CD4-positive, alpha-beta memory T cell (primary cell): ENCODE measurements at places on chromosomes 16 and 17.

GRCh38 chr17:12547831-12548230, 117.9 kb upstream of the MYOCD start:
- no peak for DNase-seq
- H3K36me3 ChIP-seq = no peaks in the 10 kb centered on the region
- no peak overlapping the region for H3K27ac ChIP-seq
- no peaks in the 10 kb centered on the region for H3K27me3 ChIP-seq
- no peaks in the 10 kb centered on the region for H3K4me1 ChIP-seq
- no peak overlapping the region for H3K4me3 ChIP-seq

- DNase-seq = no peak
- H3K4me3 ChIP-seq = no peak overlapping the region
- H3K27me3 ChIP-seq = no peaks in the 10 kb centered on the region
- H3K36me3 ChIP-seq = no peaks in the 10 kb centered on the region
These were observed 229.0 kb downstream of the SNX29 start for GRCh38 chr16:12205378-12206097.

DNA sequence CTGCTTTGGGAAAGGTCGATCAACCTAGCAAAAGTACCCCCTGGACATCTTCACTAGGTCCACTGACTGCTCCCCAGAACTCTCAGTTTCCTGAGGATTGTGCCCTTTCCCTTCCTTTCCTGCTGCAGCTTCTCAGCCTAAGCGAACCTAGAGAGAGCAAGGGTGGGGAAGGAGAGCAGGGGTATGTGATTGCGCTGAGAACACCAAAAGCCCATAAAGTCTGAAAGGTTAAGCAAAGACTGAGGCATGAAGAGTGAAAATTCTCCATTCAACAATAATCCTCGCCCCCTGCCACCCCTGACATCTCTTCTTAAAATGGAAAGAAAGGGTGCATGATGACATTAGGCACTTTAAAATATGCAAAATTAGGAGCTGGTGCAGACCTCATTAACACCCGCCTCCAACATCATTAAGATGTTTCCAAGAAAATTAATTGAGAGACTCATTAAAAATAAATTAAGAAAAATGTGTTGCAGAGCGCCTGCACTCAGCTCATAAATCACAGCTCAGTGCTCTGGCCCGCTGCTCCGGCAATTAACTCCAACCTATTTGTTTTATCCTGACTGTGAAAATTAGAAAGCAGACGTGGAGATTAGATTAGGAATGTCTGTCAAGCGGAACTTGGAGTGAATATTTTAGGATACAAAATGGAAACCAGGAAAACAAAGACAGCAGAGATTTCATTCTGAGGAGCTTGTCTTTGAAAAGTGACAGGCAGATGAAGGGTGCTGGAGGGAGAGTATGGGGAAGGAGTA, 49.1 kb upstream of the PMFBP1 start:
- H3K27ac ChIP-seq = no peak overlapping the region
- no peak overlapping the region for H3K4me3 ChIP-seq
- no peak for DNase-seq
- H3K27me3 ChIP-seq = no peaks in the 10 kb centered on the region
- H3K4me1 ChIP-seq = no peaks in the 10 kb centered on the region
- H3K36me3 ChIP-seq = no peaks in the 10 kb centered on the region

GRCh38 chr16:81700071-81700779, 78.9 kb upstream of the PLCG2 start:
- DNase-seq = no peak
- H3K27ac ChIP-seq = no peak overlapping the region
- no peaks in the 10 kb centered on the region for H3K4me1 ChIP-seq

DNA sequence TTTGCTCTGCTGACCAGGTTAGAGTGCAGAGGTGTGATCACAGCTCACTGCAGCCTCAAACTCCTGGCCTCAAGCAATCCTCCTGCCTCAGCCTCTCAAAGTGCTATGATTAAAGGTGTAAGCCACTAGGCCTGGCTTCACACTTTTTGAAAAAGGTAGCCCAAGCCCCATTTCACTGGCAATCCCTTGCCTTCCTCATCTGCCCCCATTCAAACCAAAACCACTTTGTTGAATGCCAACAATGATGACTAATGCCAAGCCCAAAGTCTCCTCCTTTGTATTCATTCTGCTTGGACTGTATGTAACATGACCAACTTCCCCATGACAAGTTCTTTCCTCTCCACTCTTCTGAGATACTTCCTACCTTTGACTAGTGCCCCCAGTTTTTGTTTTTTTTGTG, 33.1 kb downstream of the N4BP1 start:
- no peaks in the 10 kb centered on the region for H3K36me3 ChIP-seq
- no peaks in the 10 kb centered on the region for H3K27me3 ChIP-seq
- H3K27ac ChIP-seq = no peak overlapping the region
- no peak overlapping the region for H3K4me3 ChIP-seq
- DNase-seq = no peak

GRCh38 chr17:4940555-4941318, 669 bp downstream of the RNF167 start:
- peaks cover 65% of the 10 kb centered on the region for H3K4me1 ChIP-seq
- no peaks in the 10 kb centered on the region for H3K27me3 ChIP-seq
- H3K4me3 ChIP-seq = peak overlapping the region; percentile 99
- H3K27ac ChIP-seq = peak overlapping the region; percentile 81
- H3K36me3 ChIP-seq = peaks cover 38% of the 10 kb centered on the region

GRCh38 chr16:88880226-88881006, 14.0 kb upstream of the PABPN1L start:
- H3K27me3 ChIP-seq = no peaks in the 10 kb centered on the region
- DNase-seq = no peak
- H3K4me1 ChIP-seq = no peaks in the 10 kb centered on the region
- no peaks in the 10 kb centered on the region for H3K36me3 ChIP-seq
- H3K4me3 ChIP-seq = no peak overlapping the region

- H3K27ac ChIP-seq = no peak overlapping the region
- no peak overlapping the region for H3K4me3 ChIP-seq
- H3K27me3 ChIP-seq = no peaks in the 10 kb centered on the region
- H3K36me3 ChIP-seq = no peaks in the 10 kb centered on the region
- H3K4me1 ChIP-seq = no peaks in the 10 kb centered on the region
These were observed 400.1 kb upstream of the ERCC4 start for GRCh38 chr16:13519871-13520270.

DNA sequence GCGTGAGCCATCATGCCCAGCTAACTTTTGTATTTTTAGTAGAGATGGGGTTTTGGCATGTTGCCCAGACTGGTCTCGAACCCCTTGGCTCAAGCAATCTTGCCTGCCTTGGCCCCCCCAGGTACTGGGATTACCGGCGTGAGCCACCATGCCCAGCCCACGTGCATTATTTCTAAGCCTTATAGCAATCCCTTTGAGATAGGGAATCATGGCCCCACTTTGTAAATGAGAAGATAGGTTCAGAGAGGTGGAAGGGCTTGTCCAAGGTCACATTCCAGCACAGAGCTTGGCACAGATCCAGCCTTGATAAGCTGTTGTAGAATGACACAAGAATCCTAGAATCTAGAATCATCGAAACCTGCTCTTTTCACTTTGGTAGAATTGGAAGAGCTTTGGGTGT, 4.2 kb upstream of the PYCARD start:
- H3K27me3 ChIP-seq = no peaks in the 10 kb centered on the region
- peaks cover 11% of the 10 kb centered on the region for H3K4me1 ChIP-seq
- H3K27ac ChIP-seq = no peak overlapping the region
- no peaks in the 10 kb centered on the region for H3K36me3 ChIP-seq

DNA sequence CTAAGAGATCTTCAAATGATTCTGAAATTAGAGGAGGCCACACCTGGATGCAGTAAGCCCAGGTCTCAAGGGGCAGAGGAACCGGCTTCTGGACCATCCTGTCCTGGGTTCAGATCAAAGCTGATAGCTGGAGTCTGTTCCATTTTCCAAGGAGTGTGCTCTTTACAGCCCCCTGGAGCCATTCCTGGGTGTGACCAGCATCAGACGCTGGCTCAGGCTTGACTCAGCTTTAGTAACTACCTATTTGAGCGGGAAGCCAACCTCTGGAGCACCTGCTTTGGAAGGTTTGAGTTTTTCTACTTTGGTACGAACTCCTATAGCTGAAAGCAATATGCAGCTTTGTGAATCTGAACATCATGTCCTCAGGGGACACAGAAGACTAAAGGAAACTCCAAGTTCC, 12.9 kb upstream of the BBS2 start:
- DNase-seq = no peak
- no peaks in the 10 kb centered on the region for H3K4me1 ChIP-seq

DNA sequence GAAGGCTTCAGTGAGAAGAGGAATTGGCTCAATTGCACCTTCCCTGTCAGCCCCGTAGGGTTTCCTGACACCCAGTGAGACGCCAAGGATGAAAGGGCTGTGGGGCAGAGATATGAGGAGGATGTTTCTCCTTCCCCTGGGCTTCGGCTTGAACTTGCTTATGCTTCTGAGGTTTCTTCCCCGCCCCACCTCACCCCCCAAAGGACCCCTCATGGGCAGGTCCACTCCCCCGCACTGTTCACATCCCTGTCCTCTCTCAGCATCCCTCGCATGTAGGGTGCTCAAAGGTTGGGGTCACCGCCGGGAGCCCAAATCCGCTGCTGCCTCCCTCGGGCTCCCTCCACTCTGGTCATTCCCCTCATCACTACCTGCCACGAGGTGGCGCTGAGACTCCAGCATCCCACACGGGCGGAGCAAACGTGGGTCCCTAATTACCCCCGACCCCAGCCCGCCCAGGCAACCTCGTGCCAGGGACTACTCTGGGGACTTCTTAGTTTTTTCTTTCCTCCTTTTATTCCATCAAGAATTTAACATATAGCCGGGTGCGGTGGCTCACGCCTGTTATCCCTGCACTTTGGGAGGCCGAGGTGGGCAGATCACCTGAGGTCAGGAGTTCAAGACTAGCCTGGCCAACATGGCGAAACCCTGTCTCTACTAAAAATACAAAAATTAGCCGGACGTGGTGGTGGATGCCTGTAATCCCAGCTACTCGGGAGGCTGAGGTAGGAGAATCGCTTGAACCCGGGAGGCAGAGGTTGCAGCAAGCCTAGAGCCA, 3.3 kb upstream of the TRARG1 start:
- H3K27ac ChIP-seq = no peak overlapping the region
- peaks cover 5% of the 10 kb centered on the region for H3K4me1 ChIP-seq
- H3K36me3 ChIP-seq = no peaks in the 10 kb centered on the region
- H3K4me3 ChIP-seq = no peak overlapping the region
- H3K27me3 ChIP-seq = no peaks in the 10 kb centered on the region
